ENCODE measurements at places on chromosomes 16 and 17.

DNA sequence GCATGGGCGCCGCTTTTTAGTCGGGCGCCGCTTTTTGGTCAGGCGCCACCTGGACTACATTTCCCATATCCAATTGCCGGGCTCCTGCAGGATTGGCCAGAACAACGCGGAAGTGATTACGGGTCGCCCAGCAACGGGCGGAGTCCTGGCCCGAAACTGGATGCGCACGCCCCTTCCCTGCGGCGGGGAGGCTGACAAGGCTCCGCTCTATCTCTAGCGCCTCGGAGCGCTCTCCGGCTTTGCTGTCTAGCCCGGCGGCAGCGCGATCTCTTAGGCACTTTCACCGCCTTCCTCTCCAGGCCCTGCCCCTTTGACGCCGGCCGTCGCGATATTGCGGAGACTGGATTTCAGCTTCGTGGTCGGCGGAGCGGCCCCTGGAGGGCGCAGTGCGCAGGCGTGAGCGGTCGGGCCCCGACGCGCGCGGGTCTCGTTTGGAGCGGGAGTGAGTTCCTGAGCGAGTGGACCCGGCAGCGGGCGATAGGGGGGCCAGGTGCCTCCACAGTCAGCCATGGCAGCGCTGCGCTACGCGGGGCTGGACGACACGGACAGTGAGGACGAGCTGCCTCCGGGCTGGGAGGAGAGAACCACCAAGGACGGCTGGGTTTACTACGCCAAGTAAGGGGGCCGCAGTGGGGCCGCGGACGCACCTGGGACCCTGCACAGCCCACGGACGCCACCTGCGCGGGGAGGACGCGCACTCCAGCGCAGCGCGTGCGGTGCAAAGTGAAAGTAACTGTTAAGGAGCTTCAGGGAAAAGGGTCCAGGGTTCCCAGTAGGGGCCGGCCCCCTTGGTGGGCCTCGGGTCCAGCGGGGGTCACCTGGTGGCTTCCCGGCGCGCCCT is at the start of gene WWOX:
WWOX (plus strand) TSS at position 384 of the 841 bp plus-strand sequence.
- DNase-seq, result peak; percentile 90

- no peak for DNase-seq
Measured at GRCh38 chr16:56341656-56342399, 83.5 kb downstream of the AMFR start.

- no peak for DNase-seq
Measured at GRCh38 chr16:50021544-50021943, 3.5 kb upstream of the CNEP1R1 start.

GRCh38 chr17:42422958-42423712 is at the start of gene CAVIN1:
TSS of gene CAVIN1 (minus strand) at chr17:42423256. CDS start at chr17:42423097, 159 bp downstream.
- DNase-seq, result no peak

DNA sequence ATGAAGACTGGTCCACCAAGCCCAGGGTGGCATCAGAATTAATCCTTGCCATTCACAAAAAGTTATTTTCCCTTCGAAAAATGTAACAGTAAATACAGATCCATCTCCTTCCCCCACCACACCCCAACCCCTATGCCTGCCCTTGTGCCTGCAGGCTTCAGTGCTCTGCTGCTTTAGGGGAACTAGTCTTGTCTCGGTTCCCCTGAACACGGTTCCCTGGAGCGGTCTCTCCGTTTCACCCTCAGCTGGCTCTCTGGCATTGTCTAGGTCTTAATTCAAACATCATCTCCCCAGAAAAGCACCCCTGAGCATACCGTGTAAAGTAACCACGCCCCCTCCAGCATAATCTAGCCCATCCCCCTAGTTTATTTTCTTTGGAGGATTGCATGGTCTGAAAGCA is 25.8 kb downstream of the EMP2 start:
- DNase-seq, result no peak

- DNase-seq, result no peak
Measured at GRCh38 chr16:8483396-8483795, 106.9 kb downstream of the TMEM114 start.

DNA sequence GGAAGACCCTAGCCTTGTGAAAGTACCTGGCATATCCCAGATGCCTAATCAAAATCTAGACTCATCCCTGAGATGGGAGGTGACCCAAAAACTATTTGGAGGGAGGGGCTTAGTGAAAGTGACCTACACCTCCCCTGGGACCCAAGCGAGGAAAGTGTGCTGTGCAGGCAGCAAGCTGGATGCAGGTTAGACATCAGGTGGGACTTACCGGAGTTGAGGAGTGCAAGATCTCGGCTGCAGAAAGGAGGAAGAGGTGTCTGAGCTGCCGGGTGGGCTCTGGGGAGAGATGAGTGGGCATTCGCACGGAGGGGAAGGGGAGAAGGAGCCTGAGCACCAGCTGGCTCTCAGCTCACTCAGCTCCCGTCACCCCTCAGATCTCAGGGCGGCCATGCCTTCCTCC is 10.3 kb upstream of the SBK1 start:
- DNase-seq, result no peak

DNA sequence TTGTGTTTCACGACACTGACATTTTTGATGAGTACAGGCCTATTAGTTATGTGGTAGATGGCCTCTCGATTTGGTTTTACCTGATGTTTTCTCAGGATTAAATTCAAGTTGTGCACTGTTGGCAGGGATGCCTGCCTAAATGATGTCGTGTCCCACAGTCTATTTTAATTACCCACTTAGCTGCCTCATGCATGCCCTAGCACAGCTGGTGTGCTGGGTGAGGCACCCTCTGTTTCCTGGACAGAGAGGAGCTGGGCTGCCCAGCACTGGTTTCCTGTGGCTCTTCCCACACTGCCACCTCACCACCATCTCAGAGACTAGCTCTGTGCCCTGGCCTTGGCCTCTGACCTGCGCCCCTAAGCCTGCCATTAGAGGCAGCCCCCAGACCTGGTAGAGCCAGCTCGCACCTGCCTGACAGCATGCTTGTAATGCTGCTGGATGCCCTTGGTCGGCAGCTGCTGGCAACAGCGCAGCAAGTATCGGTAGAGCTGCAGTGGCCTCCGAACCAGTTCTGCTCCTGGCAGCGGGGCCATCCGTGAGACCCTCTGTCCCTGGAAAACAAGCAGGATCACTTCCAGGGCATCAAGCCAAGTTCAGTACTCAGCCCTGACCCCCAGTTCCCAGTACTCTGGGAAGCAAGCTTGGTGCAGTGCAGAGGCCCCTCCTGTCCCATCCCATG is 10.9 kb downstream of the LYRM9 start:
- no peak for DNase-seq

DNA sequence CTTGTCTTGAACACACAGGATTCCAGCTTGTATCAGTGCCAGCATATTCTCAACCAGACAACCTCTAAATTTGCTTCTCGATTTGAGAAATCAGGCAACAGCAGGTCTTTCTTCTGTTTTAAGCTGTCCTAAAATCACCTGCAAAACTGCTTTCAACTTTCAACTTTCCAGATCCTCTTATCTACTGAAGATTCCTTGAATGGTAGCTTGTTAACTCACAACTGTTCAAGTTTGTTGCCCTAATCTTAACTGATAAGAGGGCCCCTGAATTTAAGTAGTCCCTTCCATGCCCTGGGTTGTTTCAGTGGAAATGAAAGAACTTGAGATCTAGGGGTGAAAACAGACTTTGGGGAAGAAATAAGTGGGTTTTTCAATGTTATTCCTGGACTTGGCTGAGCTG is 57.2 kb downstream of the CHD9 start:
- DNase-seq, result no peak

DNA sequence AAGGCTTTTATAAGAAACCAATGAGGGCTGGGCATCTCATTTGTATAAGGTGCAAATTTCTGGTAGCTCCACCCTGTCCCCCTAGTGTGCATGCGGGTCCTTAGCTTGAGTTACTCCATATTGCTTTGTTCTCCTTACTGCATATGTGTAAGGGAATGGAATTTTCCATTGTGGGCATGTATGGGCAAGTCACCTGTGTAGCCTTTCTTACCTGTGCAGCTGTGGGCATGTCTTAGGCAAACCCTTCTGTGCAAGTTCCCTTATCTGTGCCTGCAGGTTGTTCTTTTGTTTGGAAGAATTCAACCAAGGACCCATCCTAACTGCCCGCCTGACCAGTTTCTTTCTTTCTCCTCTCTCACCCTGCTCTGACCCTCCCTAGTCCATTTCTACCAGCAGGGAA is 122.8 kb upstream of the HS3ST4 start:
- no peak for DNase-seq

DNA sequence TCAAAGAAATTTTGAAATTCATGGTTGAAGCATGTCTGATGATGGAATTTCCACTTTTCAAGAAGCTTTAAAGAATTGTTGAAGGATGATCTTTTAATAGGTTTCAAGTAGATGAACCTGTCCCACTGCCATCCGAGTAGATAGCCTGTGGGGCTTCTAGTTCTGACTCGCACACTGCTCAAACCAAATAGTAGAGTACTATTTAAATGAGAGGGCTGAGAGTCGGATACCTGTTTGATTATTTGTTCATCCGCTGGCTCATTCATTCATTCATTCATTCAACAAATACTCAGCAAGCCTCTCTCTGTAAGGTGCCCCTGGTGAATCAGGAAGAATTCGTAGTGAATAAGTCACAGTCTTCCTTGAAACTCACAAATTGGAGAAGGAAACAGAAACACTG is 108.2 kb upstream of the IRX5 start:
- no peak for DNase-seq

- no peak for DNase-seq
Measured at GRCh38 chr17:75460295-75460694, 3.9 kb downstream of the TMEM94 start.

DNA sequence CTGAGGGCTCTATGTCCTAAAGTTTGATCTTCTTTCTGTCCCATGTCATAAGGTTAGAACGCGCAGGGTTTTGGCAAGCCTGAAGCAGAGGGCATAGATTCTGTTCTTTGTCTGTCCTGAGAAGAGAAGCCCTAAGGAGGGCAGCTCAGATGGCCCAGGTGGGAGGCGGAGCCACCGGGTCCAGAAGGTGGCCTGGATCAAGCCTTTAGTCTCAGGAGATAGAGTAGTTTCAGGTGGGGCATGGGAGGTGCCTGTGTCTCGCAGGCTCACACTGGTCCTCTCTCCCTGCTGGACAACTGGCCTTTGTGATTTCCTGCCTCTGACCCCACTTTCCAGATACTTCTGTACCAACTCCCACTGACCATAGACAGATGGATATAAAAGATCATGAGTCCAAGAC is 44.2 kb upstream of the DNAJA2 start:
- DNase-seq, result no peak

DNA sequence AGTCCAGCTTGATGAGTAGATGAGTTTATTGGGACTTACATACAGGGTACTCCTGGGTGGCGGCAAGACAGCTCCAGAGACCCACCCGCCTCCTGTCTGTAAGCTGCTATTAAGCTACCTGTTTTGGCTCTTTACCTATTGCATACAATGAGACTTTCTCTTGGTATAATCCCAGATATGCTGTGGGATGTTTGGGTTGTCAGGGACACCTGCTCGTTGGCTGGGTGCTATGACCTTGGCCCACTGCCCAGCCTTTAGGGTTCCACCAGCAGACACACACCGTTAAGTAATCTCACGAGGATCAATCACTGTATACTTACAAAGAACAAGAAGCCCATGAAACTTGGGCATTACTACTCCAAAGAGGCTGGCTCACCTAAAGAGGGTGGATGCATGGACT is 116.4 kb downstream of the NPIPB5 start:
- DNase-seq, result no peak

- DNase-seq, result no peak
Measured at GRCh38 chr16:9596788-9597187, 505.3 kb downstream of the HAPSTR1 start.

DNA sequence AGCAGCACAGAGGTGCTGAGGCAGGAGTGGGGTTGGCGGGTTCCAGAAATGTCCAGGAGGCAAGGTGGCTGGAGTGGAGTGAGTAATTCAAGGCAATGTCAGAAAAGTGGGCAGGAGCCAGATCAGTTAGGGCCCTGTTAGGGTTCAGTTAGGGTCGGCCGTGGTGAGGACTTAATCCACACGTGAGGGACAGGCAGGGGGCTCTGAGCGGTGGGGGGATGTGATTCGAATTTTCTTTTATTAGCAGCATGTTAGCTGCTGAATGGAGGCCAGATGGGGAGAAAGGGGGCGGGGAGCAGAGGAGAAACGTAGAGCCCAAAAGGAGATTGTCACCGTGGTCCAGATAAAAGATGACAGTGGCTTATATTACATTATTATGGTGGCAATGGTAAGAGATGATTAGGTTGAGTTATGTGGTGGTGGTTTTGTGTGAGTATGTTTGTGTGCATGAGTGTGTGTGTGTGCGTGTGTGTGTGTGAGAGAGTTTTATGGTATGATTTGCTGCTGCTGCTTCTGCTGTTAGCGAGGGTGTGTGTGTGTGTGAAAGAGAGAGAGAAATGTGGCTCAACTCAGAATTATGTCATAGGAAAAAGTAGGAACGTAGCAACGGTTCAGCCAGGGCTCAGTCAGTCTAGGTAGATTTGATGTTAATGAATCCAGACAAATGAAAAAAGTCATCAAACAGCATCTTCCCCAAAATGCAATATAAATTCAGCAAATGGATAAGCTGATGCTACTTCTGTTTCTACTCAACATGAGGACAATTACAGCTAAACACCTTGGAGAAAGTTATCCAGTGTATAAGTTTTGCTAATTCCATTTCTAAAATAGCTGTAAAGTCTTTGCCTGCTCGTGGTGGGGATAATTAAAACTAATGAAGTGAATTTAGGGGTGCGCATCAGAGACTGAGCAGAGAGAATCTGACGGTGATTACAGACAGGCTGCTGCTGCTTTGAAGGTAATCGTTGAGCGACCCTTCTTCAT is 390.6 kb downstream of the HAPSTR1 start:
- no peak for DNase-seq

- peak; percentile 24 for DNase-seq
Measured at GRCh38 chr17:45316434-45317110, at the start of gene MAP3K14. TSS of gene MAP3K14 (minus strand) at chr17:45317020. CDS start at chr17:45290745, 26,275 bp downstream.

DNA sequence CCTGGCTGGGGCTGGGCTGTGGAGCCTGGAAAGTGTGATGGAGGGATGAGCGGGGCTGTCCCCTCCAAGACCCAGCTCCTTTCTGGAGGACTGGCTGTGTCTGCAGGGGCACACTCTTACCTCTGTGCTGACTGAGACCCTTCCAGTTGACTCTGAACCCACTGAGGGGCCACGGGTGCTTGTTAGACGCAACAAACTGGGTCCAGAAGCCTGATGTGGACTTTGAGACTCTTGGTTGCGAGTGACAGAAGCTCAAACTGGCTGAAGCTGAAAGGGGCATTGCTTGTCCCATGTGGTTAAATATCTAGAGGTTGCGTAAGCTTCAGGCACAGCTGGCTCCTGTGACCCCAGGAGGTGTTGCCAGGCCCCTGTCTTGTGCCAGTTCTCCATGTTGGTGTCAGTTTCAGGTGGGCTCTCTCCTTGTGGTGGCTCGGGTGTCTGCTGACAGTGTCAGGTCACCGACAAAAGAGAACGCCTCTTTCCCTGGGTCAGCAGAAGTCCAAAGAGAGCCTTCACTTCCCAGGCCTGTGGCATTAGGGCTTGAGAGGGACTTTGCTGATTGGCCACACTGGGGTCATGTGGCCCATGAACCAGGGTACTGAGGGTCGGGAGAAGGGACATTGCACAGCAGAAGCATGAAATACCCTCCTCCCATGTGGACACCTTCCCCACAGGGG is 16.7 kb downstream of the ADCY7 start:
- no peak for DNase-seq

DNA sequence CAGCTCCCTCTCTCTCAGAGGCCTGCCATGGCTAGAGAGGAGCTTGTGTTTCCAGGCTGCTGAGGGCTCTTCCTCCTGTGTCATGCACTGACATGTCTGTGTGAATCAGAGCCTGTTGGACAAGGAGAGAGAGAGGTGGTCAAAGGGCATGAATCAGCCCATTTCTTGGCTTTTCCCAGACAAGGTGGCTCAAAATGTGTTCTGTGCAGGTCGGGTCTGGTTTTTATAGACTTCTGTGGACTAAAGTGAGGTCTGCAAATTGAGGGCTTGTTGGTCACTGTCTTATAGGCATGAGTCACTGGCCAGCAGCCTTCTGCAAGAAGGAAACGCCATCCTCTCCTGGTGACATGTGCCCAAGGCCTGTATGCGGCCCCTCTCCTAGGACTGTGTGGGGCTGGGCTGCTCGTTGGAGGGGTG is 97.9 kb downstream of the FOXL1 start:
- no peak for DNase-seq

GRCh38 chr17:76547183-76547641 is 7.4 kb downstream of the PRCD start:
- DNase-seq, result no peak

Measured in activated naive CD4-positive, alpha-beta T cell (primary cell).